Bronchial smooth muscle cell (primary cell): ENCODE measurements at places on chromosomes 2 and 18. TPM values are rescaled to one million over a fixed set of nuclear protein-coding genes. Genes with fewer than 3 reads are reported as not detected.

The ARHGAP25 gene
- 0.09 and 0.47 TPM in 2 replicates for total RNA-seq

The LYPD6 gene
- under 0.01 TPM in 1 of 2 replicates, not detected in the other for total RNA-seq

The ARHGEF4 gene
- 2.2 and 5.2 TPM in 2 replicates for total RNA-seq

The ANKRD44 gene
- 9.4 and 9.9 TPM in 2 replicates for total RNA-seq

The C18orf54 gene
- total RNA-seq: 1.6 and 1.9 TPM in 2 replicates

The DUSP2 gene
- total RNA-seq: 0.94 and 1.1 TPM in 2 replicates

The UGT1A5 gene
- not detected in 2 replicates for total RNA-seq

The CTDSP1 gene
- total RNA-seq: 45.2 and 51.8 TPM in 2 replicates

The MEX3C gene
- total RNA-seq: 23.8 and 24.9 TPM in 2 replicates

The DUSP11 gene
- total RNA-seq: 17.0 and 23.8 TPM in 2 replicates
